ENCODE measurements at places on chromosomes 5 and 9.

GRCh38 chr5:20556115-20556763 is 568.2 kb upstream of the CDH18 start:
- DNase-seq, result no peak

DNA sequence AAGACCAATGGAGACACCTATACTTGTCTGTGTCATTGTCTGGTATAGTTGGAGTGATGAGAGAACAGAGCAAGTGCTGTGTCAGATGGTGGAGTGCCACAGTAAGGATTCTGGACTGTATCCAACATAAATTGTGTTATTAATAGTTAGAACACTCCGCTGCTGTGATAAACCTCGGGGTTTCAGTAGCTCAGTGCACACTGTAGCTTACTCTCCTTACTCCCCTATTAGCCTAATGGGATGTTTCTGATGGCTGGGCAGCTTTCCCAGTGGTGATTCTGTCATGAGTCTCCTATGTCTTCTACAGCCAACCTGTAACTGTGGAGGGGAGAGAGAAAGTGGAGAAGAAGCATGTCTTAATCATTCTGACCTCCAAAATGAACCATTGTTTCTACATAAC is 127.6 kb upstream of the PTCH1 start:
- DNase-seq, result no peak

GRCh38 chr5:169328401-169328800 is 27.5 kb upstream of the SLIT3 start:
- no peak for DNase-seq

GRCh38 chr9:117461386-117461785 is 46.5 kb upstream of the ASTN2 start:
- no peak for DNase-seq

DNA sequence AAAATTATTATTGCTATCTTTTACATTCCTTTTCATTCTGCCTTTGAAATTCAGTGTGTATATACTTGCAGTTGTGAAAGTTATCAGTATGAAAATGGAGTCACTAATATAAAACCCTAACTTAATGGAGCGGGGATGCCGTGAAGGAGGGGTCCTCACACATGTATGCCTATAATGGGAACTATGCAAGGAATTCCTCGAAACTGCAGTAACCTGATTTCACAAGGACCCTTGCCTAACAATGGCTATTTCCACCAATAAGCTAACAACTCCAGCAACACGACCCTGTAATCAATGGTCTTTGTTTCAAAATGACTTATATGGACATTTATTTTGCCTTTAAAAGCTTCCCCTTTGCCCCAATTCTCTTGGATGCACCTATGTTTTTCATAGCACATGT is 12.6 kb upstream of the MLLT3 start:
- DNase-seq, result no peak

All from T-helper 2 cell (primary cell).